ENCODE measurements at places on chromosomes 3 and 15.
A peak's percentile ranks its signal among the peaks of the same experiment; 100 is the strongest.

- no peak for DNase-seq
These were observed 242.4 kb downstream of the CD47 start for GRCh38 chr3:107848351-107848915.

DNA sequence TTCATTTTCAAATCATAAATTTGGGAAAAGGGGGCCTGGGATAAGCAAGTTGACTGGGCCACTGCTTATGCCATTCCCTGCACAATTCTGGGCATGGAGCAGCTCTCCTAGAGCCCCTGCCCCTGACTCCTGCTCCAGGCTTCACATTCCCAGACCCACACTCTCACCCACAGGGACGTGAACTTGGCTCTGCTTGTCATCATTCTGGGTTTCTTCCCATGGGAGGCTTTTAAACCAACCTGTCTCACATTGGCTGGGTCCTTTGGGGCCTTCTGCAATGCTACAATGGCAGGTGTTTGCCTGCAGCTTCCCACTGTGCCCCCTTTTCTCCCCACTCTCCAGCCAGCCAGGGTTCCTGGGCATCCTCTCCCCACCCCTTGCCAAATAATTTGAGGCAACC lies 49.1 kb downstream of the CYP19A1 start:
- DNase-seq = no peak

DNA sequence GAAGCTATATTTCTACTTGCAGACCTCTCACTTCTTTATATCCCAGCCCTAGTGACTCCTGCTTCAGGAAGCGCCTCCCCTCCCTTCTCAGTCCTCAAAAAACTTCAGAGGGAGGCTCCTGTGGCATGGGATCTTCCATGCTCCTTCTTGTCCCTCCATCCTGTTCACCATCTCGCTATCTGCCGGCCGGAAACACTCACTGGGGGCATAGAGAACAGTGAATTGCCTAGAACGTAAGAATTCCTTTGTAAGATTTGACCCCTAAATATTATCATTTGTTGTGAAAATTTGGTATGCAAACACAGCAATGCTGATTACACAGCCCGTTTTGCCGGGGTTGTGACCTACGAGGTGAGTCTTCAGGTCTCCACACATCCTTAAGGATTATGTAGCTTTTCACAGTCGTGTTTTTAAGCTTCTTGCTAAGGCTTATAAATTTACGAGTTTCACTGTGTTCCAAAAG lies 218.7 kb upstream of the ATP10A start:
- no peak for DNase-seq

DNA sequence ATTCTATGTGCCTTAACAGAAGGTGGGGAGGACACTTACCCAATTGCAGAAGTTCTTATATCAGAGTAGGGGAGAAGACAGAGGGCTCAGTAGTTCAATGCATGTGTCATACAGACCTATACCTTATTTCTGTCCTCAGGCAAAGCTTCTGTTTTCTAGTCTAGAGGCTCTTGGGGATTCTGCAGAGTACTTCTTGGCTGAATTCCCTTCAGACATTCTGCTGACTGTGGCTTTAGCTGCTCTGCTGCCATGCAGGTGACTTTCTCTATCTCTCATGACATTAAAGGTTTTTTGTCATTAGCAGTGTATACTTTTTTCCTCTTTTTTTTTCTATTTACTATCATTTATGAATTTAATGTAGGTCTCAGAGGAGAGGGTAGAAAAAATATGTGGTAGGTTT lies 172.8 kb upstream of the PLSCR5 start:
- no peak for DNase-seq

DNA sequence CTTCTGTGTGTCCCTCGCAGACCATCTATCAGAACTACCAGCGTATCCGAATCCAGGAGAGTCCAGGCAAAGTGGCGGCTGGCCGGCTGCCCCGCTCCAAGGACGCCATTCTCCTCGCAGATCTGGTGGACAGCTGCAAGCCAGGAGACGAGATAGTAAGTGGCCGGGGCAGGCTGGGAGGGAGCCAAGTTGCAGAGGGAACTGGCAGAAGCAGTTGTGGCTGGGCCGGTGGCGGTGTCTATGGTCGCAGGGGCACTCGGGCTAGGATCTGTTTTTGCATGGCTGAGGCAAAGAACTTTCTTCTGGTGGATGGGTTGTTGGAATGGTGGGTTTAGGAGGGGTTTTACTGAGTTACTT lies 10.1 kb downstream of the MCM2 start:
- no peak for DNase-seq

- no peak for DNase-seq
These were observed 277.9 kb upstream of the LMCD1 start for GRCh38 chr3:8223766-8224165.

DNA sequence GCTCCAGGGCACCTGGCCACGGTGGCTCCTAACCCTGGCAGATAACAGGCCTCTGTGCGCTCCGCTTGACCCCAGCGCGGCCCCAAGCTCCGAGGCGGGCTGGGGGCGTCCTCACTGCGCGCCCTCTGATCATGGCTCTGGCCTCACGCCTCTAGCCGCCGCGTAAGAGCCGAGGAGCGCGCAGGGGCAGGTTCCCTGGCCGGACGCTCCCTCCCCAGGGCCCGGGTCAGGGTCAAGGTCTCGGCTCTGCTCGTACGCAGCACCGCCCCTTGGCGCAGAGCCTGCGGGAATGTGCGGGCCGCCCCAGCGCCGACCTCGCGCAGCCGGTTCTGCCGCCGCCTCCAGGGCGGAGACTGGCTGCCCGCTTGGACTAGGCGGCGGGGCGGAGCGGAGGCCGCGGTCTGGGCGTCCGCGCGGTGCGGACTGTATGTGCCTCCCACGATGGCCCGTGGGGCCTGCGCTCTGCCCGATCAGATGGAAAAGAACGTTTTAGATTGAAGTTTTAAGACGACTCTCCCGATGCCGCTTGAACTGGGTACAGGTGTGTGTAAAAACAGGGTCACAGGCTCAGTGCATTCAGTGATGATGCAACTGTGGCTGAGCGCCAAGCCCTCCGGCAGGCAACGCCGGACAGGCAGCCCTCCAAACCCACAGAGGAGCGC lies 40.8 kb downstream of the CHST14 start:
- peak; percentile 91 for DNase-seq

DNA sequence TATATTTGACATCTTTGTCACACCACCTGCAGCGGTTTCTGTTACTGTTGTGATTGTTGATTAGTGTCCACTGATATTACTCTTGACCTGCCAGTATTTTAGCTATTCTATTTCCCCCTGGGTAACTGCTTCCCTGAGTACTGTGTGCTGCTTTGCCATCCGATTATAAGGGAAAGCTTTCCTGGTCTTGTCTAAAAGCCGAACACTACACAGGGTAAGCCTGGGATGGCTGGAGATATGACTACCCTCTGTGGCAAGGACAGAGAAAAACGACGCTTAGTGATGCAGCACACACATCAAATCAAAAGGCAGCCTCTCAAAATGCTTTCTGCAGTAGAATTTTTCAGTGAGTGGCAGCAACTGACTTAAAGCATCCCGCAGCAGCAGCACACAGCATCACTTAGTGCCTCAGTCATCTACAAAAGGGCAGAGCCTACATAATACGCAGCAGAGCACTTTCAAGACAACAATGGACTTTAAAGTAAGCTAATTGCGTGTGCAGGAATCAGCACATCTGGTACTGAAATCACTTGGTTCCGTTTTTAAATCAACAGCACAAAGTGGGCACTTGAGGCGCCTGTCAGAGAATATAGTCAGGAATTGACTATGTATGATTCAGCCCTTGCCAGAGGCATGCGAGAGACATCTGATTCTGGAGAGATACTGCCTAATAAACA lies 656.3 kb upstream of the TGFBR2 start:
- DNase-seq = peak; percentile 25

DNA sequence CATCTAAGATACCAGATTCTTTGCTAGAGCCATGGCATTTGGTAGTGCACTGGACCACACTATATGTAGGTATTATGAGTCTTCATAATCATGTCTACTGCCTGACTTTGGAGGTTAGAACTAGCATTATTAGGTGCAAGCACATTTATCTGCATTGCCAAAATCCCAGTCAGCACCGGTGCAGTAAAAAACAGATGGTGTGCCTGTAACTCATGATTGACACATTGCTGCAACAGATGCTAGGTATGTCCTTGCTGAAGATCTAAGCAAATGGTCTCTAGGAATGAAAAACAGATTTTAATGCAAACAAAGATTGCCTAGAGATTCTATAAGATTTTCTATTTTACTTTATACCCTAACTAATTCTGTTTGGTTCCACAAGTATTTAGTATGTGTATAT lies 47.7 kb downstream of the MYO5A start:
- DNase-seq = no peak

DNA sequence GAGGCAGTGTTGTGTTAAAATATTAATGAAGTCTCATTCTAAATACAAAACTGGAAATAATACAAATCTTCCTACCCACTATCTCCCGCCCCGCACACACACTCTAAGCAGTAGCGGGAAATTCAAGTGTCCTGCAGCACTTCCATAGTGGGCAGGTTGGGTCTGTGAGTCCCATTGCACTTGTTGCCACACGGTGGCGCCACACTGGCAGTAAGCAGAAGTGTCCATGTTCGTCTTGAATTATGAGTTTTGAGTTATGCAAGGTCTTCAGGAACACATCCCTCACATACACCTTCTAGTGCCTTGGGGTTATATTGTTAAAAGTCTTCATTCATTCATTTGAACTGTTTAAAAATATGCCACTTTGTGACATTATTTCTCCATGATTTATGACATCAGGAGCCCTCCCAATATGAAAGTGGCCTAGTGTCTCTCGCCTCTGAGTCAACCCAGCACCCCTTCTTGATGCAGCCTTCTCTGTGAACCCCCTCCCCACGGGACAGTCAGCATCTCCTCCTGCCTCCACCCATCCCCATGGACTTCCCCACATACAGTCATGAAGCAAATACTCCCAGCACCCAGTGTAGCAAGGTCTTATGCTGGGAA lies 17.6 kb upstream of the CCDC174 start:
- DNase-seq = peak; percentile 63

GRCh38 chr3:194572143-194572789 lies 61.0 kb downstream of the TMEM44 start:
- peak; percentile 88 for DNase-seq

GRCh38 chr3:106191211-106191610 lies 322.4 kb upstream of the CBLB start:
- DNase-seq = no peak
